ENCODE measurements at places on chromosomes 5 and 9.

DNA sequence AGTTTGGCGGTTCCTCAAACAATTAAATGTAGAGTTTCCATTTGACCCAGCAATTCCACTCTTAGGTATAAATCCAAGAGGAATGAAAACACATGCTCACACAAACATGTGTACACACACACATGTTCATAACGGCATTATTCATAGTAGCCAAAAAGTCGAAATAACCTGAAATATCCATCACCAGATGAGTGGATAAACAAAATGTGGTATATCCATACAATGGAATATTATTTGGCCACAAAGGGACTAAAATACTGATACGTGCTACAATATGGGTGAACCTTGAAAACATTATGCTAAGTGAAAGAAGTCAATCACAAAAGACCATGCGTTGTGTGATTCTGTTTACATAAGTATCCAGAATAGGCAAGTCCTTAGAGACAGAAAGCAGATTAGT lies 8.7 kb downstream of the RGS3 start:
- no peak for DNase-seq

GRCh38 chr9:92648474-92648971 lies 21.4 kb downstream of the IPPK start:
- DNase-seq: no peak

DNA sequence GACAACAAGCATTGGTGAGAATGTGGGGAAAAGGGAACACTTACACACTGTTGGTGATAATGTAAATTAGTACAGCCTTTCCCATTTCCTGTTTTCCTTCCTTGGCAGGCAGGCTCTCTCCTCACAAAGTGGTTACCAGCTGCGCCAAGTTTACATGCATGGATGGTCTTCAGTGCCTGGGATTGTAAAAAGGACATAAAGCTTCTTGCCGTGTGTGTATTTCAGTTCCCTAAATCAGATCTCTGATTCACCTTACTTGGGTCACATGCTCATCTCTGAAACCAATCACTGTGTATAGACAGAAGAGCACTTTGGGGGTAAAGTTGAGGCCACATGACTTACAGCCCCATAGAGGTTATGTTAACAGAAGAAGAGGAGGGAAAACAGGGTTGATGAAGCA lies 92.8 kb downstream of the CAVIN4 start:
- DNase-seq: no peak

- no peak for DNase-seq
Observed at GRCh38 chr5:116308391-116308790, 223.6 kb downstream of the COMMD10 start.

GRCh38 chr5:72313141-72313540 lies 6.9 kb downstream of the MRPS27 start:
- DNase-seq: no peak

DNA sequence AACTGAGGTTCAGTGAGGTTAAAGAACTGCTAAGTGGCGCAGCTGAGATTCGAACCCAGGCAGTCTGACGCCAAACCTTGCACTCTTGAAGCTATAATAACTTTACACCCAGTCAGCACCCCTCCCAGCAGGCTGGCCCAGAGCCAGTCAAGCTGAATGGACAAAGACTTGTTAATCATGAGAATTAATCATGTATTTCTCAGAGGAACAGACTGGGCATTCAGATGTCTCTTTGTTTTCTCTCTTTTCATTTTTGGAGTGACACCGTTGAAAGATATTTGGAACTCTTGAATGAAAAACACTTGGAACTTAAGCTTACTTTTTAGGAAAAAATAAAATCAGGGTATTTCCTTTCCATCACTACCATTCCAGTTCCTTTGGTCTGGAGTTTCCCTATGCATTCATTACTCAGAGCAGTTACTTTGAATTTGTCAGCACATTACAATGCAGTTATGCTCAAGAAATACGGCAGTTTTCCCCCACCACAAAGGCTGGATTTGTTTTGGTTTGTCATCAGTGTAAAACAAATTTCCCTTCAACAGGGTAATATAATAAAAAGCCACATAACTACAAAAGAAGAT lies 22.6 kb upstream of the MAMDC2 start:
- DNase-seq: peak; percentile 94

GRCh38 chr5:86579502-86579901 lies 38.2 kb upstream of the COX7C start:
- no peak for DNase-seq

DNA sequence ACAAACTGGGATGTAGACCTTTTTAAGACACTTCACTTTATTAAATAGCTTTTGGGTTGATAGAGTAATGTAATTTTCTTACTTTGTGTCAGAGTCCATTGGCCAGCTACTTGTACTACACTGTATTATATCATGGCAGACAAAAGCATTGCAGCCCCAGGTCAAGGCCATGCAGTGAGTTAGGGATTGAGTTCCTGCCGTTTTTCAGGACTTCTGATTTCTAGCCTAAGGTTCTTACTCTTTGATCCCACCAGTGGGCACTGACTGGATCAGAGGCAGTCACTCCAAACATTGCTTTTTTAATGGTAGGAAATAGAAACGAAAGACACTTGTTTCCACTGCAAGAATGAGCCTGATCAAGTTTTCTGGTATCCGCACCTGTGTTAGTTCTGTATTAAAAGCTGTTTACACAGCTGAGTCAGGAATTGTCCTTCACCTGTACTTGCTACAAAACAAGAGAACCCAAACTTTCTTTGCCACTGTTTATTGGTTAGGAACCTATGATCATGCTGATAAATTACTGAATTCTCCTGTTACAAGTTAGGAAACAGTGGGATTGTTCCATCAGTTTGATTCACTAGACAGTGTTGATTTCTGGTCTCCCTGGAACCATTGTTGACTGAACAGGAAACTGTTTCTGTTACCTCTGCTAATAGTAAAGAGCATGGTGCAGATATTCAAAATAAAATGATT lies 22.1 kb downstream of the LRRC70 start:
- DNase-seq: no peak

DNA sequence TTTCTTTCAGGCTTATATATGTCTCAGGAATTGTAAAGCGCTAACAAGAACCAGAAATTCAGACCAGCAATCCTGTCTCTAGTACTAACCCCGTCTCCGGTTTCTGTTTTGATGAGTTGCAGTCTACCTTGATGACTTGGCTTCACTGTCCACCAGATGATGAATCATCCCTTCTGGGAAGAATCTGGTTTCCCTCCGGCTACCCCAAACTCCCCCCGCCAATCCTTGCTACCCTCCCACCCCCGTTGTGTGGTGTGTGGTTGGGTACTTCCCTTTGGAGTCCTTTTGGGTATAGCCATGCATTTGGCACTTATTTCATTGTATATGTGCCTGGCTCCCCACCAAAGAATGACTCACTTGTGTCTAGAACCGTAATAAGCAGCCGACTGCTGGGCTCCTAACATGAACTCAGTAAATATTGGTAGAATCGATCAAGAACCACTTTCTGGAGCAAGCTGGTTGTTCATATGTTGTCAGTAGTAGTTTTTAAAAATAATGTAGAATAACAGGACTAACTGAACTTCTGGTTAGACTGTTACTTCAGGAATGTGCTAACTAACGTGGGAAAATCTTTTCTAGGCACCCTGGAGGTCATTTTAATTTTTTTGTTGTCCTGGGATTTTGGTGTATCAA lies 8.3 kb upstream of the TGFBI start:
- DNase-seq: peak; percentile 99

GRCh38 chr5:42570966-42571960 lies 148.0 kb downstream of the GHR start:
- DNase-seq: peak; percentile 41

- no peak for DNase-seq
Observed at GRCh38 chr9:134706522-134706921, 64.9 kb downstream of the COL5A1 start.

DNA sequence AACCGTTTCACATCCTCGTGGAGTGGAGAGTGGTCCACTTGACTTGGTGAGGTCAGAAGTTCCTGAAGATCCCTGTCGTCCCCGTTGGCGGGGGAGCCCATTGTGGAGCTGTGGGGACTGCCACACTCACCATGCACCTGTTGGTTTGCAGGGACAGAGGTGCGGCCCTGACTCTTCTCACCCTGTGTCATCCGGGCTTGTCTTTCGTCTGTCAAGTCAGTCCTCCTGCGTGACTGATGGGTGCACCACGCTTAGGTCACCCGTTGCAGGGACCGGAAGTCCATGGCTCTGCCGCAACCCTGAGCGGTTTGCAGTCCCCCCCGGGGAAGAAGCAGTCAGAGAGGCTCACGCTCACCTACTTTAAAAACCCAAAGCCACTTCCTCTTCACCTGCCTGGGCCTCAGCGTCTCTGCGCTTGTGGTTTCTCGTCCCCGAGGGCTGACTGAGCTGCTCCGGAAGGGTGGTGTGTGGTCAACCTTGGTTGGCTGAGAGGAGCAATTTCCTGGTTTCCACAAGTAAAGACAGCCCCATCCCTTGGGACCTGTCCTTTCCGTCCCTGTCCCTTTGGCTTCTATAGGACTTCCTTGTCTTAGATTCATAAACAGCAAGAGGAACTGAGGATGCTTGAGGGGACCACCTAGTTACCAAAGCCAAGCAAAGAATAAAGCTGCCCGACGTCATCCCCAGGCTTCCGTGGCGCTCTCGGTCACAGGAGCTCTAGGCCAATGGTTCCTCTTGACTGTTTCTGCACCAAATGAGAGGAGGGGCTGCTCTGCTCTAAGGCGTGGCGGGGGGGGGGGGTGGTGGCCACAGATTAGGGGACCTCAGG lies 53.2 kb downstream of the USP20 start:
- no peak for DNase-seq

DNA sequence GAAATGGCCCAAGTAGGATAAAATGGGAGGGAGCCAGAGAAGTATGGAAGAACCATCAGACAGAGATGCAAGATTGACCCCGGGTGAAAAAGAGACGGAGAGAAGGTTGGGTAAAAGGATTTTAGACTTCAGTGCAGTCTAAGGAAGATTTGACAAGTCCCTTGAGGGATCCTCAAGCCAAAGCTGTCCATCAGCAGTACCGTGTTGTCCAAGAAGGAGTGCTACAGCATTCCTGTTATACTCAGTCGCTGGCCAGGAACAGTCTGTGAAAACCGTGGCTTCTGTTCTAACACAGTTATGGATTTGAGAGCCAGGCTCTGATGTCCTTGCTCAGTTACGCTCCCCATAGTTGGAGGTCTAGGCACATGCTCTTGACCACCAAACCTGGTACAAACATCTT lies 383.9 kb upstream of the DAB2 start:
- DNase-seq: no peak

DNA sequence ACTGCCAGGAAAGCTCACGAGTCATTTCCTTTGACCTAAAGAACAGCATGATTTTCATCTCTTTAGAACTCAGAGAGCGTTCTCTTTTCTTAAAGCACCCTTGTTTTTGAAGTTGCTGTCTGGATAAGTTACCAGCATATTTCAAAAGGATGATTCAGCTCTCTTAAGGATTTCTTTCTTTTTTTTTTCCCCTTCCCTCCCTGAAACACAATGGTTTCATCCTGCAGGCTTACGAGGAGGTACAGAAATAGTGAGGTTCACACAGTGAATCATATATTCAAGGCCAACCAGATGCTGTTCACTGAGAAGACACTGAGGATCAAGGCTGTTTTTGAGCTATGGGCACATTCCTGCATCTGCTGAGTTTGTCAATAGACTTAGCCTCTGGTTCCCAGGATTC lies 257.2 kb downstream of the KIF4B start:
- DNase-seq: no peak

DNA sequence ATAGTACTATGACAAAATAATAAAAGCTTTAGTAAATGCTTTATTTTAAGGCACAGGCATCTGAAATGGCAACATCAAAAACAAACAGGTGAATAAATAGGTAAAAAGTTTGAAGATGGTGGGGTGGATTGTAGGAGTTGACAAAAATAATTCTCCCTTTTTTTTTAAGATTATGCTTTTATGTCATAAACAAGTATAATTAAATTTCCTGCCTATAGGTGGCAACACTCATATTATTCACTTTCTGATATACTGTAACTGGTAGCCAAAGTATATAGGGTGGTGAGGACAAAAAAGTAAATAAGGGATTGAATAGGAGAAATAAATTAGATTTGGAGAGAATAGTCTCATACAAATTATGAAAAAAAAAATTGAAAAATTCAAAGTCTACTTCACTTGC lies 120.0 kb upstream of the ACOT12 start:
- DNase-seq: peak; percentile 26

- DNase-seq: no peak
Observed at GRCh38 chr9:120956862-120957261, 30.3 kb upstream of the TRAF1 start.

DNA sequence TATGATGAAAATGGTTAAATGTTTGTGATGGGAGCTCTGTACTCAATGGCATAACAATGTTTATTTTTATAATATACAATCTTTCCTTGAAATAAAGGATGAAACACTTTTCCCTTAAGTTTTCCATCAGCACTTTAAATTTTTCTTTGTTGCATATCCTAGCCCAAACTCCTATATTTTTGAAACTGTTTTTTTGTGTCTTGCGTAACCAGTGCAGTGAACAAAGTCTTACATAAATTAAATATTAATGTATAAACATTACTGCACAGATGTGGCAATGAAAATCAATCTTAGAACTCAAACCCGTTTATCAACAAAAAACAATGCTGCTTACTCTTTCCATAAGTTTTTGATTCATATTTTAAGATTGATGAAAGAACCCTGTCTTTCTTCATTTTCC lies 34.1 kb upstream of the IL31RA start:
- DNase-seq: no peak

All from astrocyte of the spinal cord (primary cell).